ENCODE measurements at places on chromosomes 12 and 14.

DNA sequence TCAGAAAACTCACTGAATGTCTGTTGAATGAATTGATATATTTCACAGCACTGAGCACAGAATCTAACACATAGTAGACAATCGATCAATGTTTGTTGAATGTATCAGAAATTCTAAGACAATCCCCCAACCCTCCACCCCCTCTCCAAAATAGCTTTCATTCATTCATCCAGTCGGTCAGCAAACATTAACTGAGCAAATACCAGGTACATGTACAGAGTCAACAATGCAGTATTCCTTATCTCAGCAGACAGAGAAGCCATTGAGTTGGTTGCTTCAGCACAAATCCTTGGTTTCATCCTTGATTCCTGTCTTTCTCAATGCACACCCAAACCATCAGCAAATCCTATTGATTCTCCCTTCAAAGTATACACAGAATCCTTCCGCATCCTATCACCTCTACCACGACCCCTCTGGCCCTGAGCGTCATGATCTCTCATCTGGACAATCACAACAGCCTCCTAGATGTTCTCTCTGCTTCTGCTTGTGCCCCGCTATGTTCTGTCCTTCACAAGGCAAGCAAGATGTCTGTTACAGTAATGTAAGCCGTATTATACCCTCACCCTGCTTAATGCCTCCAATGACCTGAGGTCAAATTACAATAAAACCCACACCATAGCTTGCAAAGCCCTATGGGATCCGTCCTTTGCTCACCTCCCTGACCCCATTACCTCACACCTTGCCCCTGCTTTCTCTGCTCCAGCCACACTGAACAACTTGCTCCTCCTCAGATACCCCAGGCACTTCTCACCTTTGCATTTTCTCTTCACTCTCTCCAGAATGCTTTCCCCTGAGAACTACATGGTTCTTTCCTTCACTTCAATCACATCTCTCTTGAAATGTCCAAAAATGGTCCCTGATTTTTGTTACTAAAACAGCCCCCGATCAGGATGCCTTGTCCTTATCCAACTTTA is 738.1 kb upstream of the TBX3 start:
- DNase-seq, result no peak

GRCh38 chr12:8080120-8080519 is 2.0 kb upstream of the NECAP1 start:
- no peak for DNase-seq

- no peak for DNase-seq
Observed at GRCh38 chr14:87388946-87389345, 604.0 kb downstream of the GALC start.

DNA sequence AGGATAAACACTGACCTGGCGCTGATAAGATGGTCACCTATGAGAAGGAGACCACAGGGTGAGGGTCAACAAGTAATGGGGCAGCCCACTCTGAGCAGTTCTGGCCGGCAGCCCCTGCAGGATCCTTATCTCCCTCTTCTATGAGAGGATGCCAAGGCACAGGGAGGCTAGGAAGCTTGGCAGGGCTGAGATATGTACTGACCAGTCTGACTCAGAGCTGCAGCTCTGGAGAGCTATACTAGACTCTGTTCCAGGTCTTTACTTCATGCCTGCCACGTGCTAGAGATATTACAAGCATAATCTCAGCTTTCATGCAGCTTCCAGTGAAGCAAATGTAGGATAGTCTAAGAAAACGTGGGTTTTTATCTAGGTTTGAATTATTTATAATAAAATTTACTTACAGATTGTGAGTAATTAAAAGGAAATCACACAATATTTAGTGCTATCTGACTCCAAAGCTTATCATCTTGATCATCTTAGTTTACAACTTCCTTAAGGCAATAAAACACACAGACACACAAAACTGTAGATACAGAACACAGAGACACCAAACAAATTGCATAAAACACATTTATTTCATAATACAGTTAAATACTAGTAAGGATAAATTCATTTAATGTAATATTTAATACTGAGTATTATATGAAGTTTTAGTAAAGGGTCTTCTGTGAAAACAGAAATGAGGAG is 32.3 kb downstream of the GIT2 start:
- DNase-seq, result no peak

- DNase-seq, result no peak
Observed at GRCh38 chr14:77347751-77348150, 26.9 kb downstream of the GSTZ1 start.

GRCh38 chr12:80565271-80565670 is 121.2 kb downstream of the PTPRQ start:
- no peak for DNase-seq

DNA sequence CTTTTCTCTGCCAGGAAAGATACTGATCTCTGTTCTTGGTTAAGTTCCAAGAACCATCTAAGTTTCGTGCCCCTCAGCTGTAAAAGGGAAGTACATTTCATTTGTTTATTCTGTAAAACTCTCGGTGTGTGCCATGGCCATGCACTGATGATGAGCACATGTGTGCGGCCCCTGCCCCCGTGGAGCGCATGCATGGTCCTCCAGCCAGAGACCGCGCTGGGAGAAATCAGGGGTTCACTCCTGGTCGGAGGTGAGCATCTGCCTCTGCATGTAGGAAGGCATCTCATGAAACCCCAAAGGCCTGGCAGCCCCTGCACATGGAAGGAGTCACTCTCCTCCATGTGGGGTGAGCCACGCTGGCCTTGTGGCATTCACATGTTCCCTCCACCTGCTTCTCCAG is 102.5 kb upstream of the RTL1 start:
- DNase-seq, result peak; percentile 57

- no peak for DNase-seq
Observed at GRCh38 chr12:108630481-108631207, 3.0 kb downstream of the SELPLG start.
